Ureter (tissue), 1 donor: ENCODE measurements at places on chromosomes 5 and 9. TPM values are rescaled to one million over a fixed set of nuclear protein-coding genes. Genes with fewer than 3 reads are reported as not detected.

Gene DEPDC1B
- total RNA-seq = 0.57 TPM

Gene CEP72
- total RNA-seq = 10.9 TPM

Gene PCDH12
- total RNA-seq = 7.4 TPM

Gene FAM163B
- not detected for total RNA-seq

GRCh38 chr5:45281081-45281480 is 415.1 kb downstream of the HCN1 start:
- DNase-seq = no peak

GRCh38 chr5:155250596-155250995 is 237.0 kb downstream of the KIF4B start:
- DNase-seq = no peak

GRCh38 chr5:35672995-35673394 is 55.3 kb downstream of the SPEF2 start:
- DNase-seq = no peak

DNA sequence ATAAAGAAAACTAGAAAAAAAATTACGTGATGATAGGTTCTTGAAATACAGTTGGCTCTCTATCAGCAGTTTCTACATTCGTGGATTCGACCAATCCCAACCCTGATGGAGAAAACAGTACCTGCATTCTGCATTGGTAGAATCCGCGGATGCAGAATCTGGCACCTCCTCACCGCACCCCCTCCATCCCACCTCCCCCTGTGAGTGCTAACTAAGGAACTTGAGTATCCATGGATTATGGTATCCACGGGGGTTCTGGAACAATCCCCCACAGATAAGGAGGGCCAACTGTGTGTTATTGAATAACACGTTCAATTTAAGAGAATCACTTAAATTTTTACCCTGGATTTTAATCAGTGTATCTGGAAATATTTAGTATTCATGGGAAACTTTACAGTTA is 10.5 kb upstream of the PSIP1 start:
- no peak for DNase-seq

DNA sequence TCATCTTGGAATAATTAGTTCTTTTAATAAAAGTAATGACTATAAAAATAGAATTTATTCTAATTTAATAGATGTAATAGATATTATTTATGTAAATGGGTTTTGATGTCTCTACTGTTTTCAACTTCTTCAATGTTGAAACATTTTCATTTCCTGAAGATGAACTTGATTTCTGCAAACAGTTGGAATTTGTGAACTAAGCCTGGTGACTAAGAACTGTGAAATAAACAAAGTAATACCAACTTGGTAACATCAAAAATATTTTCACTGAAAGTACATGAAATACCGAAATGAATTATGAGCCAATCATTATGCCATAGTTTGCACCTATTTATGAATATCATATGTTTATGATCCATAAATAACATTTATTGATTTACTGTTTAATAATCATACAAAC is 143.8 kb upstream of the FGF10 start:
- no peak for DNase-seq

DNA sequence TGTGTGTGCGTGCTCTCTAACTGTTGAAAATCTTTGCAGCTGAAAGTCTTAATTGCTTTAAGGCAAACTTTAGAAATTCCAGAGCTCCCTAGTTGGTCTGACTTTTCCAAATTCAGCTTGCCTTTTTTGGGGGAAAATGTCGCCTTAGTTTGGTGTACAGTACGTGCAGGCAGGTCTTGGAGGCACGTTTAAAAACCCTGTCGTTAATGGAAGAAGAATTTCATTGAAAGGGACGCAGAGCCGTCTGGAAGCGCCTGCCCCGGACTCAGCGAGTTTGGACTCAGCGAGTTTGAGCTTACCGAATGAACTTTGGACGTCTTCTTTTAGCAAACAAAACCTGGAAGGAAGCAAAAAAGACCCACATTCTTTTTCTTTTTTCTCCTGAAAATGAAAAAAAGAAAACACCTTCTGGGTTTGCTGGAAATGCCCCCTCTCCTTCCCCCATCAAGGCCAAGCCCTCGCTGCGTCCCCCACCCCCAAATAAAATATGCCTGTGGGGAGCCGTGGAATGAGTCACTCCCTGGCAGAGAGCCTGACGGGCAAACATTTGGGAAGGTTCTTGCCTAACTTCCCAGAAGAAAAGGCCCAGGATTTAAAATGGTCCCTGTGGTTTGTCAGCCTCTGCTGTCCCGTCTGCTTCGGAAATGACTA is 1.5 kb downstream of the NEK6 start:
- peak; percentile 90 for DNase-seq

DNA sequence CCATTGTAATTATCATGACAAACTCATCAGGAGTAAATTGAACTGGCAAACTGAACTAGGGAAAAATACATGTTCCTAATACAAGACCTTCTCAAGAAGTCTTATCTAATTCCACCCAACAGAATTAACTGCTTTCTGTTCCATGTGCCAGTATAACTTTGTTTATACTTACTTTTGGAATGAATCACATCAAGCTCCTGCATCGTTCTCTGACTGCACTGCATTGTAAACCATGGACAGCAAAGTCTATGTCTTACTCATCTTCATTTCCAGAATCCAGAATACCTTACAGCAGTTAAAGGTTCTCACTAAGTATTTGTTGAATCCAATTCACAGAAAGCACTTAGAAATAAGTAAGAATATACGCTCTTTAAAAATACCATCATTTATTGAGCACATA is 102.8 kb downstream of the PLK2 start:
- no peak for DNase-seq

- peak; percentile 54 for DNase-seq
Observed at GRCh38 chr9:130846487-130847305, 11.6 kb downstream of the ABL1 start.
